Fibroblast of skin of right biceps (primary cell): ENCODE measurements at places on chromosomes 7 and 10.

DNA sequence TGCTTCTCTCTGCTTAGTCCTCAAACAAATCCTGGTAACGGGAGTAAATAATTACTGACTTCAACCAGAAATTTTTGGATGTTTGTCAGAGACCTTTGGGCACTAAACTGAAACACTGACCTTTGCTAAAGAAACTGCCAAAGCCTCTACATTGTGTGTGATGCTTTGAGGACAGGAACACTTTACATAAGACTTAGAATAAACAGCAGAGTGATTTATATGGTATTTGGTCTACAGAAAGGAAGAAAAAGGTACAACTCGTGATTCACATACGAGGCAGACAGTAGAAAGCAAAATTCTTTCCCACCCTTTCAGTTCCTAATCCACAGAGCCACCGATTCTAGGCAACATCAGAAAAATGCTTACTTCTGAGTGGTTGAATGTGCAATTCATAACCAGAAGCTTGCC, 59.8 kb downstream of the SLC16A12 start:
- DNase-seq, result no peak

GRCh38 chr7:137454246-137454724, 110.8 kb upstream of the PTN start:
- peak; percentile 68 for DNase-seq

DNA sequence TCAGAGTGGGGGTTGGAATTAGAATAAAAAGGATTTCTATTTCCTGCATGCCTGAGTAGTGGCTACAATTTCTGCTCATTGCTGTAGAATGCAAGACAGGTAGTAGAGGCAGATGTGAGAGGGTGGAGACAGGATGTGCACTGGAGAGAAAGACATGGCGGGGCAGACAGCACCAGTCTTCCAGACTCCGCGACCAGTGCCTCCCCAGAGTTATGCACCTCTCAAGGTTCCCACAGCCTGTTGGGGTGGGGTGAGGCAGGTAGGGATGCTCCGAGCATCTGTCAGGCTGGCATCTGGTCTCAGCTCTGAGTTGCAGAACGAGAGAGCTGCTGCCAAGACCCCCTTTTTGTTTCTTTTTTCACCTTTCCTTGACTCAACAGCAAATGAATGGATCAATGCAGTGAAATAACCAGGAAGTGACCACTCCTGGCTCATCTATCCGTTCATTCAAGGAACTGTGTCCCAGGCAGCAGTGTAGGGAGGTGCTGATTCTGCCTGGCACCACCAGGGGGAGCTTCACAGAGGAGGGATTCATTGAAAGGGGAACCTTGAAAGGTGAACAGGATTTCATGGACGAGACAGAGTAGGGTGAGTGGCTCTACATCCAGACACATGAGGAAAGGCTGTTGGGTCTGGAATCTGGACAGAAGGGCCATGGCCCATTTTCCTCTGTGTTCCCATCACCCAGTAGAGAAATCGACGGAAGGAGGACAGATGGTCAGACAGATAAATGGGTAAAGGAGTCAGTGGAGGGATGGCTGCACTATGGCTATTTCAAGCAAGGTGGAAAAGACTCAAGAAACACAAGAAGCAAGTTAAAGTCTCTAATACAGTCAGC, 17.2 kb upstream of the SLC18A3 start:
- DNase-seq, result peak; percentile 51

GRCh38 chr7:92246360-92247101, 757 bp downstream of the ANKIB1 start:
- DNase-seq, result peak; percentile 17

DNA sequence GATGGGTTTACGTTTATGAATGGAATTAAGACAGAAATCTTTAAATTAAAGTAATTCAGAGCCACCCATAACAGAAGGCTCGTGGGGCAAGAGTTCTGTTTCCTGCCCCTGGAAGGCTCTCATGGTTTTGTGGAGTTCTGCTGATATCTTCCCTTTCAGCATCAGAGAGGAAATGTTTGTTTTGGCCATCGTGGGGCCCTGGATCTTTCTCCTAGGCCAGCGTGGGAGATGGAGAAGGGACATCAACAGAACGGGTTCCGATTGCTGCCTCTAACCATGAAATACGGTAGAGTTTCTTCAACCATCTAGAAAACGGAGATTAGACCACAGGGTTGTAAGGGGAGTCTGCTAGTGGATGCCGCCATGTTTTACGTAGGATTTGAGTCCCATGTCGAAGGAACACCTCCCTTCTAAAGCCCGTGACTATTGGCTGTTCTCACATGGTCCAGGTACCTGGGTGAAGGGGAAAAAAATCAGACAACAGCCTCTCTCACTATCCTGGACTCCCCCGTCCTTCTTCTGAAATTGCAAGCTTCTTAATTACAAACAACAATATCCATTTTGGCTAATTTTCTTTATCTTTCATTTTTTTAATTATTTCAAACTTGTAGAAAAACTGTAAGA, 169.1 kb upstream of the CELF2 start:
- no peak for DNase-seq

- peak; percentile 12 for DNase-seq
Observed at GRCh38 chr7:90412458-90413184, 9.4 kb downstream of the CLDN12 start.

DNA sequence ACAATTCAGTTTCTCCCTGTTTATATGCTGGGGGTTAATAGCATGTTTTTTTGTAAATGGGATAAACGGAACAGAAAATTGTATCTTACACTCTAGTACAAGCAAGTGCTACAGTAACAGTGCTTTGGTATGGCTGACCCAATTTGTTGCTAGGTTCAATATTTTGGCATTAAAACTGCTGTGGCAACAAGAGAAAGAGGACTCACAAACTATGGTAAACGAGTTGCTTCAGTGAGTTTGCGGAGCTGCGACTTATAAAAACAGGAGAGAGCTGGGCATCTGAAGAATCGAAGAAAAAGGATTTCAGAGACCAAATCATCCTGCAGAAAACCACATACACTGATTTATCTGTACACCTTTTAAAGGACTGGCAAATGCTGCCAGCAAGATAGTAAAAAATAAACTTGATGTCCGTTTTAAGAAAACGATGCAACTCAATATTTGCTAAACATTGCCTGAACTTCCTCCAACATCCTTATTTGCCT, 2.2 kb downstream of the GLUD1 start:
- DNase-seq, result peak; percentile 11

- DNase-seq, result peak; percentile 16
Observed at GRCh38 chr10:818010-818409, 113.5 kb downstream of the LARP4B start.

DNA sequence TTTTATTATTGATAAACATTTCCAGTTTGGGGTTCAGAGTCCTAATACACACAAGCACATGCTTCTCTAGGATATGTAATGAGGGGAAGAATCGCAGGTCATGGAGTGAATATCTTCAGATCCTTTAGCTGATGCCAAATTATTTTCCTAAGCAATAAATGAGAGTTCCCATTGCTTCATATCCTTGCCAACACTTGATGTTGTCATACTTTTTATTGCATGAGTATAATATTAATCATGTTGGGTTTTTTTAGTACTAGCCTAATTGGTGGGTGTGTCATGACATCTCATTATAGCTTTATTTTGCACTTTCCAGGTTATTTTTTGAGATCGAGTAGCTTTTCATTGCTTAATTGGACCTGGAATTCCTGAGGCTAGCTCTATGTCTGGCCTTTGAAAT, 35.3 kb downstream of the TLX1 start:
- DNase-seq, result no peak

DNA sequence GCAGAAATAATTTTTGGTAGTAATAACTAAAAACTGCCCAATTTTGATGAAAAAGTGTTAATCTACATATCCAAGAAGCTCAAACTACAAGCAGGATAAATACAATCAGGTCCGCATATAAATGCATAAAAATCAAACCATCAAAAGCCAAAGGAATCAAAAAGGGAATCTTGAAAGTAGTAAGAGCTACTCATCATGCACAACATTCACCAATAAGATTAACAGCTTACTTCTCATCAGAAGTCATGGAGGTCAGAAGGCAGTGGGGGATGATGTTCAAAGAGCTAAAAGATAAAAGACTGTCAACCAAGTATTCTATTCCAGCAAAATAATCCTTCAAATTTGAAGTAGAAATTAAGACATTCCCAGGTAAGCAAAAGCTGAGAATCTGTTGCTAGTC, 76.4 kb downstream of the CRPPA start:
- DNase-seq, result no peak

GRCh38 chr10:111820471-111820870, 363.1 kb downstream of the GPAM start:
- no peak for DNase-seq

GRCh38 chr7:100119970-100120732, 717 bp downstream of the CNPY4 start:
- DNase-seq, result peak; percentile 69

- peak; percentile 78 for DNase-seq
Observed at GRCh38 chr7:40220421-40220911, 85.7 kb downstream of the SUGCT start.

GRCh38 chr7:24368161-24368560, 84.2 kb downstream of the NPY start:
- no peak for DNase-seq

GRCh38 chr7:110281362-110281761, 809.6 kb upstream of the LRRN3 start:
- no peak for DNase-seq

DNA sequence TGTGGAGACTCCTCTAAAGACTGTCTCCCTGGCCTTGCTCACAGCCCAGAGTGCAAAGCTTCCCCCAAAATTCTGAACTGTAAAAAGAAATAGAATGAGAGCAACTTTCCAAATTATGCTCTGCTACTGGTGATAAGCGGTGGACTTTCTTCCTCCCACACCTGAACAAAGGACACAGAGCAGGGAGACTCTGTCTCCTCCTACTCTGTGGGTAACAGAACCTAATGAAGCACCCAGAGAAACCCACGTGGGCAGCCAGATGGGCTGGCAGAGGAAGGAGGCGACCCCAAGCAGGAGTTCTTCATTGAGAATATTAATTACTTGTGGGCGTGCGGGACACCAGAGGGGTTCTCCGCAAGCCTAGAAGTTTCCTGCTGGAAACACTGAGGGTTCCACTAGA, 139.5 kb downstream of the KMT2E start:
- no peak for DNase-seq

DNA sequence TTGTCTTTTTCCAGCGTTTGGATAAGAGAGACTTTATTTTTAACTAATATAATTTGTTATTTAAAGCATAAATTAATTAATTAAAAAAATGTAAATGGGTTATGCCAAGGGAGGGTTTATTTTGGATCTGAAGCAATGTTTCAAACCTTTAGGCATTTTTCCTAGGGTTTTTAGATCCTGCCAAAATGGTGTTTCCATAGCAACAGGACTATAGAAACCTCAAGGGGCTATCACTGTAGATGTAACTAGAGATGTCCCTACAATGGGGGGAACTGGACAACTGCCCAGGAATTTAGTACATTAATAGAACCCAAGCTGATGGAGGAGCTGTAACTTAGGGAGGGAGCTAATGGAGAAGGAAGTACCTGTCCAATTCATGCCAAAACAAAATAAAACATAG, 57.3 kb downstream of the SLC39A12 start:
- peak; percentile 38 for DNase-seq

- peak; percentile 31 for DNase-seq
Observed at GRCh38 chr7:1200045-1200444, 32.6 kb upstream of the UNCX start.

GRCh38 chr7:102320601-102321350, 34.1 kb downstream of the SH2B2 start:
- no peak for DNase-seq

GRCh38 chr7:112938863-112939573, 147.6 kb downstream of the GPR85 start:
- peak; percentile 46 for DNase-seq

- DNase-seq, result peak; percentile 40
Observed at GRCh38 chr10:117462816-117463544, 79.6 kb upstream of the EMX2 start.

- DNase-seq, result peak; percentile 60
Observed at GRCh38 chr7:134724606-134725005, 54.8 kb upstream of the CALD1 start.

DNA sequence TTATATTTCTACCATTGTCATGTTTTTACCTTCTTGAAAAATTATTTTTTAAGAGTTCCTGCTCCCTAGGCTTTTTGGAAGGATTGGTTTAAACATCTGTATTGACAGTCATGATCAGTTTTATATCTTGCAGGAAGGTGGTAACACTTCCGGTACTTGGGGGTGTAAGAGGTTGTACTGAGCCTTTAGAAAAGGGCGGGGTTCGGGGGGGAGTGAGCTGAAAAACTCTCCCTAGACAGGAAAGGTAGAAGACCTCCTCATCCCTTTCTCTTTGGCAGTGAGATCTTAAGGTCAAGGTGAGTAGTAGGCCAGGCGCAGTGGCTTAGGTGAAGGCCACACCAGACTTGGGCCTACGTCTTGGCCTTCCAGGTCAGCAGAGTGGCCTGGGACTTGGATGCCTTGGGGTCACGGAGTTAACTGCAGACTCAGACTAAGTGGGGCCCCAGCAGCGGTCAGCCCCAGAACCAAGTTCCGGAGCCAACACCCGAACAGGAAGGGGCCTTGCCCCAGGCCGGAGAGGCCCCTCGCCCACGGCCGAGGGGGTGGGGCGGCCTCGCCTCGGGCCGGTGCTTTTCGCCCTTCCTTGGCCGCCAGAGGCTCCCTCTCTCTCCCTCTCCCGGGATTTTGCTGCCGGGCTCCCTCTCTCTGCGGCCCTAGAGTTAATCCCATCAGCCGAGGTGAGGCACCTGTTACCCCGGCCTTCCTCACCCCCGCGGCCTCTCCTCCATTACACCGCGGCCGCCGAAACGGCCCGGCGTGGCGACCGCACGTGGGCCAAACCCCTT, at the start of gene PPP1R9A:
Gene PPP1R9A, plus strand, starts transcription at position 569 of the 785 bp plus-strand sequence. CDS start 2,520 bp downstream, outside the sequence.
- DNase-seq, result peak; percentile 23

GRCh38 chr10:84469470-84469869, 141.1 kb downstream of the CCSER2 start:
- peak; percentile 6 for DNase-seq

DNA sequence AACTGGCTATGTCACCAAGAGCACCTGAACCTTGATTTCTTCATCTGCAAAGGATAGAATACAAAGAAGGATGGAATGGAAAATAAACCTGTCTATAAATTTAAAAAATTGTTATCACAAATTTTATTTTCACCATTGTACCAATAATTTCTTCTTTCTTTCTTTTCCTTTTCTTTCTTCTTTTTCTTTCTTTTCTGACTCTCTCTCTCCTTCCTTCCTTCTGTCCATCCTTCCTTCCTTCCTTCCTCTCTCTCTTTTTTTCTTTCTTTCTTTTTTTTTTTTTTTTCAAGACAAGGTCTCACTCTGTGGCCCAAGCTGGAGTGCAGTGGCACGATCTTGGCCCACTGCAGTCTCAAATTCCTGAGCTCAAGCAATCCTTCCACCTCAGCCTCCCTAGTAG, 36.6 kb upstream of the SORBS1 start:
- no peak for DNase-seq

- no peak for DNase-seq
Observed at GRCh38 chr7:50358041-50358705, 53.7 kb downstream of the IKZF1 start.

- no peak for DNase-seq
Observed at GRCh38 chr10:85262992-85263391, 934.6 kb downstream of the CCSER2 start.

DNA sequence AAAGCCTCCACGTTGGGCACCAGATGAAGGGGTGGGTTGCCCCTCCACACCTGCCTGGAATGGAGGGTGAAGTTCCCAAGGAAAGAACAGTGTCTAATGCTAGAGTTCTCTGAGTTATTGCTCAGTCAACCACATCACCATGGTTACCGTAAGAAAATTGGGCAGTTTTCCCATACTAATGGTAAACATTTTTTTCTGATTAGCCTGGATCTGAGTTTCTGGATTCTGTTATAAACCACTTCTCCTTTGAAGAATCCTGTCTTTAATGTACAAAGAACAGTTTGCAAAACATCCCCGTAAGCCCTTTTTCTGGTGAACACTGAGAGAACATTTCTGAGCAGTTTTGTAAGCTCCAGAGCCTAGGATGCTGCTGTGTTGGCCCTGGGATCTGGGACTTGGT, 45.5 kb downstream of the ABCC2 start:
- DNase-seq, result peak; percentile 55

- DNase-seq, result no peak
Observed at GRCh38 chr7:30447466-30447865, 31.1 kb downstream of the NOD1 start.
